ENCODE measurements at places on chromosomes 16 and 17.

DNA sequence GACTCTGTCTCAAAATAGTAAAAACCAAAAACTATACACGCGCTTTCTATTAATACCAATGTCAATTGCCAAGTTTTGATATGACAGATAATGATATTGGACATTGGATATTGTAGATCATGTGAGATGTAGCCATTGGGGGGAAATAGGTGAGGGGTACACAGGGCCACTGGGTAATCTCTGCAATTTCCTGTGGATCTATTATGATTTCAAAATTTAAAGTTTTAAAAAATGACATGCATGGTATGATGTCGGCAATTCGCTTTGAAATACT is 266.0 kb downstream of the PARN start:
- no peak for DNase-seq

DNA sequence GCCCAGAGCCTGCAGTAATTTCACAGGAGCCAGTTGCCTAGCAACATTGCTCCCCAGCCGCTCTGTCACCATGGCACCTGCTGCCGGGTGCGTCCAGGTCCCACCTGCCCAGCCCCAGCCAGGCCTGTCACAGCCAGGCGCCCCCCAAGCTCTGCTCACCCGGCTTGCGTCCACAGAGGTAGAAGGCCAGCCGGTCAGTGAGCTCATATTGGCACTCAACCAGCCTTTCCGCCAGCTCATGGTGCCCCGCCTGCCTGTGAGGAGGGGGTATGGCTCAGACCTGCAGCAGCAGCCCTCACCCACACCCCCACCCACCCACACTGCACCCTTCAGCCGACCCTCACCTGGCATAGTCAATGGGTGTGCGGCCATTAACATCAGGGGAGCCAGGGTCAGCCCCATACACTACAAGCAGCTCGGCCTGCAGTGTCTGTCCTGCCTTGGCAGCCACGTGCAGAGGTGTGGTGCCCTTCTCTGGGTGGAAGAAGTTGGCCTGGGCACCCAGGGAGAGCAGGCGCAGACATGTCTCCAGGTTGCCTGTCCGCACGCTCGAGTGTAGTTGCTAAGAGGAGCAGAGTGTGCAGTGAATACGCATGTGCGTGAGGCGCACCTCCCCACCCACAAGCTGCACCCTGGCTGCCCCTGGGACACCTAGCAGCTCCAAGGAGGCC is 7.7 kb downstream of the GIT1 start:
- DNase-seq, result no peak

DNA sequence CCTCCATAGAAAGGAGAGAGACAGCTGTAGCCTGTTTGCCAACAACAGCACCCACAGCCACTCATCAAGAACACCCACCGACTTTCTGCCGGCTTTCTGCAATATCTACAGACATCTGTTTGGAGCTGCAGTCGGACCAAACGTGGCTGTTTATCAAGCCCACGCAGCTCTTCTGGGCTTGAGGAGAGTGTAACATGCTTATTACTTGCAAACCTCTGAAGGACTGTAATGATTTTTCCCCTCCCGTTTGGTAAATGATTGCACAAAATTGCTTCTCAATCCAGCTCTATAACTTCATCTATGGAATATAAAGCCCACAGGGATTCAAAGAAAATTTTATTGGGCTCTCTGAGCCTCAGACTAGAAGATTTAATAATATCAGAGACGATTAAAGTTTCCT is 100.5 kb downstream of the VAT1L start:
- no peak for DNase-seq

DNA sequence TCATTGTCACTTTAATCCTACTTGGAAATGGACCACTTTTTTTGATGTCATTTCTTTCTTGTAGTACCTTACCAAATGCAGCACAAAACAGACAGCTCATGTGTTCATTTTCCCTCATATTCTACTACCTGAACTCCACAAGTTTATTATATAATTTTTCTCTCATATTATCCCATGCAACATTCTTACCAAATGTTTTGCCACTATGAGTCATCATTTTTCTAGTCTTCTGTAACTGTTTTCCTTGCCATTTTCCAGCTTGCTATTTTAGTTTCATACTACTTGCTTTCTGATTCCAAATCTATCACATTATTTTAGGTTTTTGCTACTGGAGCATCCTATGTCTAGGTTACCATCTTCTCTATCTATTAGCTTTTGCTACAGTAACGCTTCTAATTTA is 332.7 kb downstream of the ZFHX3 start:
- no peak for DNase-seq

GRCh38 chr16:87468550-87468949 is 24.3 kb downstream of the ZCCHC14 start:
- DNase-seq, result no peak
